Umbilical cord (tissue), 2 donors: ENCODE measurements at places on chromosomes 16 and 17. TPM values are rescaled to one million over a fixed set of nuclear protein-coding genes. Genes with fewer than 3 reads are reported as not detected.

DNA sequence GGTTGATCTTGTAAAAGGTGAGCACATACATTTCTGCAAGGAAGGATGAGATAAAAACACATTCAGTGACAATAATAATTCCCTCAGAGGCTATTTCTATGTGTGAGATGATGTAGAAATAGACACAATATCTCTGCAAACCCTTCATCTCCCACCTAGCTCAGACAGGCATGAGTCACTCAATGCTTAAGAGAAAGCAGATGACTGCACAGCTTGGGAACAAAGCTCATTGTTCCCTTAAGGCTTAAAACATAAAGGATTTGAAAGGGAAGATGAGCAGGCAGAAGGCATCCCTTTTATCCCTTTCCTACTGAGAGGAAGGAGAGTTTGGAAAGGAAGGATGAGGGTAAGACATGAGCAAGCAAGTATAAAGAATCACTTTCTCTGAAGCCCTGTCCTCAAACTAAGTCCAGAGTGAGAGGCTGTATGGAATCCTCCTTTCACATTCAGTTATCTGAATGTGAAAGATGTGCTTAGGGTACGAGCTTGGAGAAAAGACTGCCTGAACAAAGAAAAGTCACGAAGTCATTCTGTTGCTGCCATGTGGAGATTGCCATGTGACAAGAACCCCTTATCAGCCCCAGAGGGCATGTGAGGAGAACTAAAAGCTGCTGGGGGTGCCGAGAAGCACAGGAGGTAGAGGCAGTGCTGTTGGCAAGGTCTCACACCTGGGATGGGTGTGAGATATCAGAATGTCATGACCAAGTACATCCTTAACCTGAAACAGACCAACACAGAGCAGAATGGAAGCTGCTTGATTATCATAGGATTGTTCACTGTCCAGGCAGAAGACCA lies 58.2 kb downstream of the CNTNAP4 start:
- no peak for DNase-seq

- peak; percentile 34 for DNase-seq
Measured at GRCh38 chr16:29815032-29815721, 775 bp upstream of the PAGR1 start.

GAN gene
- total RNA-seq, result 14.2 TPM

DHRS7C gene
- total RNA-seq, result not detected

- DNase-seq, result no peak
Measured at GRCh38 chr16:54431041-54431996, 144.7 kb upstream of the IRX3 start.

DNA sequence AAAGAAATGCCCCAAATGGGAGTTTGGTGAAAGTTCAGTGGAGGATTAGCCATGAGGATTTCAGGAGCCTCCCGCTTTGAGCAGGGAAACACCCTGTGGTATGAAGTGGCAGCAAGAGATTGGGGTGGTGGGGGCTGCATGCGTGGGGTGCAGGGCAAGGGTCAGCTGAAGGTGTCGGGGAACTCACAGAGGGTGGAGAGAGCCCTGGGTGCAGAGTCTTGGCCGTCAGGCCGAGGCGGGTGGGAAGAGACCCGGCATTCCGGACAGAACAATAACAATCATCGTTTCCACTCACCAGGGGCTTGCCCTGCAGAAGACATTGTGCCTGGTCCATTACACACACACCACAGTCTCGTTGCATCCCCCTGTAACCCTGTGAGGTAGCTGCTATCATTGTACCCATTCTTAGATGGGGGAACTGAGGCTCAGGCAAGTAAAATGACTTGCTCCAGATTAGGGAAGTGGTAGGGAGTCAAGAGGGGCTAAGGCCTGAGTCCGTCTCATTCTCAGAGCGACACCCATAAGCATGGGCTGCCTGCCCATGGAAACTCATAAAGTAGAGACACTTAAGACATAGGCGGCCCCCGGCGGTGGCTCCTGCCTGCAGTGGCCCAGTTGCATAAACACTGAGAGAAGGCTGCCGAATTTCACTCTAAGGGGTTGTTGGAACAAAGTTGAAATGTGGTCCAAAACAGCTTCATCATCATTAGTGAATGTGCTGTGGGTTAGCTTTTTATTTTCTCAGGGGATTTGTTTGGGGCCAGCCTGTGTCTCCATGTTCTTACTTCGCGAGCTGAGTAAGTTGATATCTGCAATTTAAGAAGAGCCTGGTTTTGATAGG lies 93.3 kb downstream of the CMIP start:
- DNase-seq, result no peak

DNA sequence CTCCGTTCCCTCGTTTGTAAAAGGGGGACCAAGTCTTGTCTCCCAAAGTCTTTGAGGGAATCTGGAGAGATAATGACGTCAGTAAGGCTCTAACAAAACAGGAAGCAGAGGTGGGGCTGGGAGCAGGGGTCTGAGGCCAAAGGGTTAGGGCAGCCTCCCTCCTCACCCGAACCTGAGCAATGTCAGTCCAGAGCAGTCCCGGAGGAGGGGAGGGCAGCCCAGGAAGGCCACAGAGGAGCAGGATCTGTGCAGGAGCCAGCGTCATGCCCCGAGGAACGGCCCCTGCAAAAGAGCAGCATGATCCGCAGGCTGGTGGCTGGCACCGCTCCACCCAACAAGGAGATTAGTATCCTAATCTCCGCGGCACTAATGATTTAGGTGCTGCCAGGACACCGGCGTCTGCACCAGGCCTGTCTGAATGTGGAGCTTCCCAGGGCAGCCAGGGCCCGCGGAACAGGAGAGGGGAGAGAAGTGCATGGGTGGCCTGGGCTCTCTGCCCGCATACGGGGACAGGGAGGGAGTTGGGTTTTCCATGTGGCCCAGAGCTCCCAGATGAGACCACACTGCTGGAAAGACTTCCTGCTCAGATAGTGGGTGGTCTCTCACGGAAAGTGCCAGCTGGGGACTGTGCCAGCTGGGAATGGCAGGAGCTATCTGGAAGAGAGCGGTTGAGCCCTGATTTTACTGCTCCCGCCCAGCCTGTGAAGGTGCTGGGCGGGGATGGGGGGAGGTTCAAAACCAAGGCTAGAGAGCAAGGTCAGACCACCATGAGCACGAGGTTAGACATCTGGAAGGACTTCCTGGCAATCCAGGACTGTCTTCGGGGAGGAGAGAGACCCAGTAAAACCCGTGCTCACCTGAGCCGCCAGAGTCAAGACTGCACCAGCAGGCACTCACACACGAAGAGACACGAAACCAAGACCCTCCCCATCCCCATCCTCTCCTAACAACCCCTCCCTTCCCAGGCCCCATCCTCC lies 11.0 kb upstream of the KRT17 start:
- peak; percentile 35 for DNase-seq

GRCh38 chr17:44547625-44548267 lies 9.5 kb upstream of the FZD2 start:
- peak; percentile 71 for DNase-seq

- DNase-seq, result no peak
Measured at GRCh38 chr16:67647111-67647651, 2.2 kb downstream of the CARMIL2 start.

DNA sequence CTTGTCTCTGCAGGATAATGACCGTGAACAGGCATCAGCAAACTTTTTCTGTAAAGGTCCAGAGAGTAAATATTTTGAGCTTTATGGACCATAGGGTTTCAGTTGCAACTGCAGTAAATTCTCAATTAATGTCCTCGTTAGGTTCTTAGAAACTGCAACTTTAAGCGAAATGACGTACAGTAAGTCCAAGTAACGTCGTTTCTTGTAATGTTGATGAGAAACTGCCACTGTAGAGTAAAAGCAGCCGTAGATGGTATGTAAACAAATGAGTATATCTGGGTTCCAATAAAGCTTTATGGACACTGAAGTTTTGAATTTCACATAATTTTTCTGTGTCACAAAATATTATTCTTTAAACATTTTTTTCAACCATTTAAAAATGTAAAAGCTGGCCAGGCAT lies 4.9 kb downstream of the CHD9 start:
- DNase-seq, result no peak

TNFSF13 gene
- total RNA-seq, result 7.7 TPM

- peak; percentile 94 for DNase-seq
Measured at GRCh38 chr17:51351890-51352289, 91.5 kb downstream of the UTP18 start.

- DNase-seq, result no peak
Measured at GRCh38 chr17:63189930-63190329, 223.9 kb downstream of the TANC2 start.
